ENCODE measurements at places on chromosomes 4 and X. TPM values are rescaled to one million over a fixed set of nuclear protein-coding genes. Genes with fewer than 3 reads are reported as not detected.
A peak's percentile ranks its signal among the peaks of the same experiment; 100 is the strongest.

DNA sequence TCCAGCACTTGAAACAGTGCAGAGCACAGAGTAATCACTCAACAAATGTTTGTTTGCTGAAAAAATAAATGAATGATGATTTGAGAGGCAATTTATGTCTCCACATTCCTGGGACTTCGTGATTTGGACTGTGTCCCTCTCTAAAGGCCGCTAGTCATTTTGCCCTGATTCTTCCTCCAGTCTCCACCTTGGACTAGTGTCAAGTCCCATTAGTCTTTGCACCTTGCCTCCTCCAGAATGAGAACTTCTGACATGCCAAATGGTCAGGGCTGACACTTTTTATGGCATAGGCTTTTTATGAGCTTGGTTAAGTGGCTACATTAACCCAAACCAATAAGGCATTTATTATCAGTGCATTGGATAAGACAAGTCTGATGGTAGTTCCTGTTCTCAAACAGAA, 65.1 kb upstream of the POF1B start:
- DNase-seq = no peak

DNA sequence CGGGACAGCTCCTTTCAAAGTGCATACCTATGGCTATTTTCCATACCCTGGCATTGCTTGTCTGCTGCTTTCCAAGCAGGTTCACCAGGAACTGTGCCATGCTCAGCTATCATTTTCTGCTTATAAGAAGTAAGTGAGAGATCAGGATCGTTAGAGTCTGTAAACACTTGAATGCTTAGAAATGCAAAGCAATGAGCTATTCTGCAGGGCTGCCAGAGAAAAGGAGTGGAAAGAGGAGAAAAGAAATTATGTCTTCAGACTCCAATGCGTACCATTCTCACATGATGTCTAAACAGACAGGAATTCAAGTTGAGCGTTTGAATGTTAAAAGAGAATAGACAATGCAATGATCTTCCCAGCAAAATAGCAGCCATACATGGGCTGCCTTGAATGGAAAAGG, 245.5 kb upstream of the SLC7A11 start:
- no peak for DNase-seq

GRCh38 chr4:15168759-15169158, 166.5 kb downstream of the CPEB2 start:
- no peak for DNase-seq

DNA sequence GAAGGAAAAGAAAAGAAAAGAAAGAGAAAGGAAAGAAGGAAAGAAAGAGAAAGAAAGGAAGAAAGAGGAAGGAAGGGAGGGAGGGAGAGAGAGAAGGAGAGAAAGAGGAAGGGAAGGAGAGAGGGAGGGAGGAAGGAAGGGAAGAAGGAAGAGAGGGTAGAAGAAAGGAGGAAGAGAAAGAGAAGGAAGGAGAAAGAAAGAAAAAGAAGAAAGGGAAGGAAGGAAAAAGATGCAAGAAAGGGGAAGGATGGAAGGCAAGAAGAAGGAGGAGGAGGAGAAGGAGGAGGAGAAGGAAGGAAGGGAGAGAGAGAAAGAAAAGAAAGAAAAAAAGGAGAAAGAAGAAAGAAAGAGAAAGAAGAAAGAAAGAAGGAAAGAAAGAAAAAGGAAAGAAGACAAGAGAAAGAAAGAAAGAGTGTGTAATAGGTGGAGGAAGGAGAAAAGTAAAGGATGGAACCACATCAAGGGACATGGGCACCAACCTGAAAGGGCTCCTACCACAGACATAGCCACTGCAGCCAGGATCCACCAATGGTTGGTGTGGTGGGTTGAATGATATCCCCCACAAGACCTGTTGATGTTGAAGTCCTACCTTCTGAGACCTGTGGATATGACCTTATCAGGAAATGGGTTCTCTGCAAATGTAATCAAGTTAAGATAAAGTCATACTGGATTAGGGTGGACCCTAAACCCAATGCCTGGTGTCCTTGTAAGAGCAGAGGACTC, 80.2 kb downstream of the RELL1 start:
- DNase-seq = no peak

DNA sequence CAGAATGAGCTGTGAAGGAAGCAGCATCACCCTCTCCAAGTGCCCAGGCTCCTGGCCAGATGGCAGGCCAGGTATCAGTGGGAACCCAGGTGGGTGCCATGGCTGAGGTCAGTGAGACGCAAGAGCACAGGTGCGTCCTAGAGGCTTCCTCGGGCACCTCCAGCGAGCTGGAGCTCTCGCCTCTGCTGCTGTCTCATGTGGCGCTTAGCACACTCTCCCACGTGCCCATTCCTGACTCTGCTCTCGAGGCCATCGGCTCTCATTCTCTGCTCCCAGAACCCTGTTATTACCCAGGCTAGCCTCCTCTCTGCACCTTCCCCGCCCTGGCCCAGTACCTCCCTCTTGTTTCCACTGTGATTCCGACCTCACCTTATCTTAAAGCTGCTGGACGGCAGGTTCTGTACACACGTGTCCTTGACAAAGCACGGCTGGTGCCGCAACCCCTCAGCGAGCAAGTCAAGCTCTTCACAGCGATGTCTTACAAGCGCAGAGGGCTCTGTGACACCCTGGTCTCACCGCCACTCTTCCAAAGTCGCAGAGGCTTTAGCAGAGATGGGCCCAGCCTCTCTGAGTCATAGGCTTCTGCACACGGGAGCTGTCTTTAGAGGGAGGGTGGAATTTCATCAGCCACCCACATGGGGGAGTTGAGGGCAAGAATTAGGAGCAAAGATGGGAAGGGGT, 15.4 kb upstream of the MSANTD1 start:
- DNase-seq = no peak

DNA sequence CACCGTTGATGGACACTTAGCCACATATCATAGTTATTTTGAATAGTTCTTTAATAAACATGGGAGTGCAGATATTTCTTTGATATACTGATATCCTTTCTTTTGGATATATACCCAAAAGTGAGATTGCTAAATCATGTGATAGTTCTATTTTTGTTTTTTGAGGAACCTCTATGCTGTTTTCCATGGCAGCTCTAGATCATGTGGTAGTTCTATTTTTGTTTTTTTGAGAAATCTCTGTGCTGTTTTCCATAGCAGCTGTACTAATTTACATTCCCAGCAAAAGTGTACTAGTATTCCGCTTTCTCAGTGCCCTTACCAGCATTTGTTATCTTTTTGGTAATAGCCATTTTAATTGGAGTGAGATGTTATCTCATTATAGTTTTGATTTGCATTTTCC, 3.6 kb downstream of the SH3BGRL start:
- no peak for DNase-seq

DNA sequence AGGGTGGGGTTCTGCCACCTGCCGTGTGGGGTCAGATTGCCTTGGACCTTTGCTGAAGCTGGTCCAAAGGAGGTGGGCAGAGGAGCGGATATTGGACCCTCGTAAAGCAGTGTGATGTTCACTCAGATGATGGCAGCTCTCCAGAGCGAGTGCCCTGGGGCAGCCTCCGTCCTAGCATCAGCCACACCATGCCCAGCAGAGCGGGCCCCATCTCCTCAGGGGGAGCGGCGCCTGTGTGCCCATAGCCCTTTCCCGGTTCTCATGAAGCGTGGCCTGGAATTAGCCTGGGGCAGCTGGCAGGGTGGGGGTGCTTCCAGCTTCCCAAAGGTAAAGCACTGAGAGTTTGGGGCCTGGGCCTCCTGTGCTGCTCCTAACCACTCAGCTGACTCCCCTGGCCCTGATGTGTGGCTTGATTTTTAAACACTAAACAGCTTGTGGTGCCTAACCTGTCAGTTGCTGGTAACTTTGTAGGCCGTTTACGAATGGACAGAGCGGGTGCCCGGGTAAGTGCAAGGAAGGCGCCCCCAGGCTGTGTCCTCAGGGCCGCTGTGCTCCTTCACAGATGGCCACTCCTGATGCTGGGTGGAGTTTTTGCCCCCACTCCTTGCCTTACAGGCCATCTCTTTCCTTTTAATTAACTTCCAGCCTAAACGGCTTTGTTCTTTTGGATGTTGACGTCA, 36.0 kb downstream of the NOP14 start:
- DNase-seq = no peak

GRCh38 chr4:186553717-186554116, 1.6 kb downstream of the MTNR1A start:
- no peak for DNase-seq

DNA sequence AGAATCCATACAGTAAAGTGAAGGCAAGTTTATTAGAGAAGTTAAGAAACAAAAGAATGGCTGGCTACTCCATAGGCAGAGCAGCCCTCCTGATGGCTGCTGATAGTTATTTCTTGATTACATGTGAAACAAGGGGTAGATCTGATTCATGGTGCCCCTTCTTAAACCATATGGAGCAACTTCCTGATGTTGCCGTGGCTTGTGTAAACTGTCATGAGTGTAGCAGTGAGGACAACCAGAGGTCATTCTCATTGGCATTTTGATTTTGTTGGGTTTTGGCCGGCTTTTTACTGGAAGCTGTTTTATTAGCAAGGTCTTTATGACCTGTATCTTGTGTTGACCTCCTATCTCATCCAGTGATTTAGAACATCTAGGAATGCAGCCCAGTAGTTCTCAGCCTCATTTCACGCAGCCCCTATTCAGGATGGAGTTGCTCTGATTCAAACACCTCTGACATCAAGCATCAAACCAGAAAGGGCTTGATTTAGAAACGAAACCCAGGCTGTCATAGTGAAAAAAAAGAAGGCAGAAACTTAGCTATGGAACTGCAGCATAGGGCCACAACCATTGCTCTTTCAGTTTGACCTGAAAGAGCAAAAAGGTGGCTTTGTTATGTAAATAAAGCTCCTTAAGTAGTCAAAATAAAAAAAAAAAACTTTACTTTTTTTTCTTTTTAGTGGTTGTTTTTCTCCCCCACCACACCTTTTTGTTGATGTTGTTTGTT, 37.8 kb downstream of the SPCS3 start:
- DNase-seq = no peak

DNA sequence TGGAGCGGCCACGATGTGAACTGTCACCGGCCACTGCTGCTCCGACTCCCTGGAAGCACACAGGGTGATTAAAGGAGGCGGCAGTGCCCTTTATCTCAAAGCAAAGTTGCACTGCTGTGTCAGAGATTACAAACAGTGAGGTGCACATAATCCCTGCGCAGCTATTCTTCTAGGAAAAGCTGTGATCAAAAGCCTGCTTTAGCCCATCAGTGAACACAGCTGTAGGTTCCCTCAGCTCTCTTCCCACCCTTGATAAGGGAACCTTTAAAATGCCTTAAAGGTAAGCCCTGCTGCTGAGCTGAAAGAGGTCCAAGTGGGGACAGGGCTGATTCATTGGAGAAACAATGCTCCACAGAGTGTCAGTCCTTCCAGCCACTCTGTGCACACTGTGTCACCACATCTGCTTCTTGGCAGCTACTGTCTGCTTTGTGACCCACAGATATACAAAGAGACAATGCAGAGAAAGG, 127.6 kb downstream of the EIF4E start:
- no peak for DNase-seq

GRCh38 chr4:55116450-55116849, 8.9 kb downstream of the KDR start:
- DNase-seq = no peak

GRCh38 chrX:103607364-103608305, at the start of gene TCEAL3:
TSS of gene TCEAL3 (plus strand) at chrX:103607963. CDS start at chrX:103609065, 1,102 bp downstream.
- peak; percentile 37 for DNase-seq

DNA sequence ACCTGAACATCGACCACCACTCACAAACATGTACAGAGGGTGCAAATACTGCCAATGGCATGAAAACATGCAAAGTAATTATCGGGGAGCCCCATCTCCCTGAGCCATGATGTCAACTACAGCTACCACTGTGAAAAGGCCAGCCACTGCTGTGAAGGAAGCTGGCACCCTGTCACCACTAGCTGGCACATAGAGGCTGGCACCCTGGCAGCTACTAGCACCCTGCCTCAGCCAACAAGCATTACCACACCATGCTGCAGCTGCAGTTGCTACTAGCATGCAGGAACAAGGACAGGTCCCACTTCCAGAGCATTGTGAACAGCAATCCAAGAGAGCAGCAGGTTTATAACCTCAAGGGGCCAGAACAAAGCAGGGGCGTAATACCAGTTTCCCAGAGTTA, 81.4 kb downstream of the PRR32 start:
- DNase-seq = no peak

DNA sequence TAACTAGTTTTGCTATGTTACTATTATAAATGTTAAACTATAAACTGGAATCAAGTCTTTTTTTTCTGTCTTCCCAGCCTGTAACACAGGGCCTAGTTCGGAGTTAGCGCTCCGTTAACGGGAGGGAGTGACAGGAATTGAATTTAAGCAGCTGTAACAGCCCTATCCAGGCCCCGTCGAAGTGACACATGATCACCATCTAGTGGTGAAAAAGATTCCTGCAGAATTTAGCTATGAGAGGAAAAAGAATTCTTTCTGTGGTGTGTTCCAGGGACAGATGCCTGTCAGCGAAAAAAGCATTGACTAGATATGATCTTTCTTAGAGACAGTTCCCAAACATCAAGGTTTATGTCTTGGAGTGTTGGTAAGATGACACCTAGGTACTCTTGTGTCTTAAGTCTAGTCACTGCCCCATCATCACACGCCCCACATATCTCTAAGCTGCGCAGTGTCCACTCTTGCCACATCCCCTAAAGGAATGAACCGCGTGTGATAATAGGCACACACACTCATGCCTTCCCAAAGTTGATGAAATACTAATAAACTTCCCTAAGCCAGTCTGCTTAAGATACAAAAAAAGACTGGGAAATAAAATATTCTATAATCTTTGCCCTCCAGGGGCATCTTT, 2.1 kb downstream of the GAB3 start:
- peak; percentile 73 for DNase-seq

GRCh38 chr4:40269133-40269532, 66.0 kb upstream of the CHRNA9 start:
- DNase-seq = no peak

The PGAM4 gene
- total RNA-seq = not detected

The EMCN gene
- total RNA-seq = not detected

The VCX3B gene
- total RNA-seq = not detected

The IL2 gene
- 0.67 TPM for total RNA-seq

The CTAG1B gene
- not detected for total RNA-seq

The NEUROG2 gene
- not detected for total RNA-seq

The CDK16 gene
- total RNA-seq = 57.4 TPM
